Daoy (cell line): ENCODE measurements at places on chromosomes 3 and 15. TPM values are rescaled to one million over a fixed set of nuclear protein-coding genes. Genes with fewer than 3 reads are reported as not detected.

Gene TJP1
- 25.2 and 29.4 TPM in 2 replicates for total RNA-seq

DNA sequence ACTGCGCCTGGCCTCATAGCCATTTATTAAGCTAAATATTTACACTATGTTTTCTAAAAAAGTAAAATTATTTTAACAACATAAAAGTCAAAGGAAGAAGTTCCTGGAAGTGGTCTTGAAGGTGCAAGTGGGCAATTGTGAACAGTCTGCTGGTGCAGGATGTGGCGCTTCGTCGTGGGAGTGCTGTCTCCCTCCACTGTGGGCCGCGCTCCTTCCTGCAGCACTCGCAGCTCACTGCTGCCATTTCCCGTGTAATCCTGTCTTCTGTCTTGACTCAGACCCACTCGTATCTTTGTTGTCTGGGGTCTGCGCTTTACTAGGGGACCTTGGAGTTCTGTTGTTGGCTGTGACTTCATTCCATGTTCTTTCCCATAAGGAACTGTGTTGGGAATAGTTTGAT is 56.3 kb downstream of the APBA2 start:
- no peak for DNase-seq

Gene RTP3
- not detected in 2 replicates for total RNA-seq

Gene ZNF660
- 0.60 and 0.91 TPM in 2 replicates for total RNA-seq

Gene CCR2
- total RNA-seq = not detected in 2 replicates

DNA sequence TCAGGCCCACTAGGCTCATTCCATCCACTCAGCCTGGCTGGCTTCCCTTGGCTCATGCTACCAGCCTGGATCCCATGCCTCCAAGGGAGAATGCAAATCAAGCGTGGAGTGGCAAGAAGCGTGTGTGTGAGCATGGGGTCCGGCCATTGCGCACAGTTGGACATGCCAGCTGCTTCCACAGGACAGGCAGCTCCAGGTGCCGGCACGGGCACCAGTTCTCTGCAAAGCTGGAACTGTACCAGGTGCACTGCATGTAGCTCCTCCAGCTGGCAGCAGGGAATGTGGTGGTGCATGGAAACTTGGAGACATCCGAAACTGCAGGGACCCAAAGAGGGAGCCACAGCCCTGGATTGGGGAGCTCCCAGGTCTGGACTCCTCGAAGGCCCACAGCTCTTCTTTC is 449.8 kb downstream of the EPHA6 start:
- no peak for DNase-seq

- DNase-seq = peak; percentile 72
Observed at GRCh38 chr3:54621184-54621583, 306.7 kb downstream of the LRTM1 start.

DNA sequence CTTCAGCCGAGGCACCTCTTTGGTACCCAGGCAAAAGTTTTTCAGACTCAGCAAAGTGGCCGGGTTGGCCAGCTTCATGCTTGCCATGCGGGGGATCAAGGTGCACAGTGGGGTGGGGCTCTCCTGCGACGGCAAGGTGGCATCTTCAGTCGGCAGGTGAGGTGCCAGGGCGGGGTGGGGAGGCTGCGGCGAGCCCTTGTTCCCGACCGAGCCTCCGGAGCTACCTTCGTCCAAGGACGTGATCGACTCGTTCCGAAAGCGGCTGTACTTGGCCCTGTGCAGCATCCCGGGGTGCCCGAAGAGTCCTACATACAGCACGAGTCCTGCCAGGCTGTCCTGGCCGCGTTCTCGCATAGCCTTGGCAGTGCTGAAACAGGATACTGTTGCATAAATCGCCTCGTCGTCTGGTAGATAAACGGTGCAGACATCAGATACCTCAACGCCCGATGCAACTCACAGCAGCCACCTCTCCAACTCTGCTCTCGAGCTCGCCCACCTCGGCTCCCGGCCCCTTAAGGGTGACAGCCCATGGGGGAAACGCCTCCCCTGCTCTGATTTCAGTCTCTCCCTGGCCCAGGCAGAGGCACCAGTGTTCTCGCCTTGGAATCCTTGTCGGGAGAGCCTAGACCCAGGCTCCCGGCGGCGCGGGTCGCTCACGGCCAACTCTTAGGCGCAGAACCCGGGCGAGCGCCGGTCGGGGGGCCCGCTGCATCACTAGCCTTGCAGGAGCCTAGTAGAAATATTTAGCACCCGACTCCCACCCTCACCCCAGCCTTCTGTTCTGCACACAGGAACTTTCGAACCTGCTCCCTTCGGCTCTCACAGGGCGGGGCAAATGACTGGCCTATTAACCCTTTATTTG is 826 bp downstream of the SHC4 start:
- peak; percentile 43 for DNase-seq

DNA sequence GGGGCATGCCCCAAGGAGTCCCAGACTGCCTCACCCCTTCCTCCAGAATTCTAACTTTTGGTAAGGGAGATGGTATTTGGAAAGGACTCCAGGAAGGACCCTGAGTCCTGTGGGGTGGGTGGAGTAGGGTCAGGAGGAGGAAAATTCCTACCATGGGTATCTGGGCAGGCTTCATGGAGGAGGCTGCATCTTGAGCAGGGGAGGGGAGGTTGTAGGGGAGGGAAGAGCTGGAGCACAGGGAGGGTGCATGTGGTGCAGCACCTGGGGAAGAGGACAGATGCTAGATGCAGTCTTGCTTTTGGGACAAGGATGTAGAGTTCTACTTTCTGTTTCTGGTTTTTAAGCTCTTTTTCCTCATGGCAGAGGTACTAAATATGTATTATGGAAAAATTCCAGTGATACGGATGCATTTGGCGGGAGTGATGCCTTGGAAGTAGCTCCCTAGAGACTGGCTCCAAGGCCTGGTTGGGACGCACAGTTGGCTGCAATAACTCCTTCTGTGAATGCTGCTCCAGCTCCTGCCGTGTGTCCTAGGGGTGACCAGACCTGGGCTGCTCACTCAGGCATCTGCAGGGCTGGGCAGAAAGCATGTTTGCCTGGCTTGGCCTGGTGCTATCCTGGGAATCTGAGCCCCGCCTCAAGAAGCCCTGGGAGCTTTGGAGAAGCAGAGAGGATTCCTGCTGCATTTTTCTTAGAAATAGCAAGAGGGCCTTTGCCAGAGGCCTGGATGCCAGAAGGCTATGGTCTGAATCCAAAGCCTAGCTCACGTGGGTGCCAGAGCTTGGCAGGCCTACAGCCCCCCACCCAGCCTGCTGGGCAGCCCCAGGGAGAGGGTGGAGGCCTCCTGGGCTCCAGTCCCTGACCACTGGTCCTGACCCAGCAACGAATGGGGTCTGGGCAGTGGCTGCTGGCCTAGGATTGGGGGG is 10.1 kb downstream of the SEMA3F start:
- no peak for DNase-seq

DNA sequence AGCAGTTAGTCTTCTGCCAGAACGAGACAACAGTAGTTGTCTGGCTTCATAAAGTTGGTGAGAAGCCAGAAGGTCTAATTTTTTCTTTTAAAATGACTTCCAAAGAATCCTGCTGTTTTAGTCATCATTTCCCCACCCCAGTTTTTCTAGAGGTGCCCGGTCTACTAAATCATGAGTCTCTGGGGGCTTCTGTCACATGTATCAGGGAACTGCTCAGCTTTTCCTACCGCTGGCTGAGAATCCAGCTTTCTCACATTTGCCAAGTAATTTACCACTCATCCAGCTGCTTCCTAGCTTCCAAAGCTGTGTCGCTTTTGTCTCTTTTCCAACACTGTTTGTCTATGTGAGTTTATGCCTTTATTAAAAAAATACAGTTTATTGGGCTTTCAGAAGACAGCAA is 183.3 kb downstream of the NSUN3 start:
- DNase-seq = no peak

- DNase-seq = no peak
Observed at GRCh38 chr15:96076350-96076749, 254.2 kb upstream of the NR2F2 start.

Gene GRM2
- total RNA-seq = not detected in 2 replicates

Gene IL12A
- 0.51 TPM in 1 of 2 replicates, not detected in the other for total RNA-seq

Gene ALG3
- total RNA-seq = 50.8 and 60.0 TPM in 2 replicates

- peak; percentile 87 for DNase-seq
Observed at GRCh38 chr3:14947100-14947885, at the start of gene NR2C2. NR2C2 (plus strand) TSS chr3:14947583; CDS start chr3:15003915, 56,332 bp downstream.

- peak; percentile 15 for DNase-seq
Observed at GRCh38 chr15:21261396-21261964, 178.8 kb downstream of the POTEB3 start.

Gene PLAAT1
- total RNA-seq = 8.6 and 9.4 TPM in 2 replicates

DNA sequence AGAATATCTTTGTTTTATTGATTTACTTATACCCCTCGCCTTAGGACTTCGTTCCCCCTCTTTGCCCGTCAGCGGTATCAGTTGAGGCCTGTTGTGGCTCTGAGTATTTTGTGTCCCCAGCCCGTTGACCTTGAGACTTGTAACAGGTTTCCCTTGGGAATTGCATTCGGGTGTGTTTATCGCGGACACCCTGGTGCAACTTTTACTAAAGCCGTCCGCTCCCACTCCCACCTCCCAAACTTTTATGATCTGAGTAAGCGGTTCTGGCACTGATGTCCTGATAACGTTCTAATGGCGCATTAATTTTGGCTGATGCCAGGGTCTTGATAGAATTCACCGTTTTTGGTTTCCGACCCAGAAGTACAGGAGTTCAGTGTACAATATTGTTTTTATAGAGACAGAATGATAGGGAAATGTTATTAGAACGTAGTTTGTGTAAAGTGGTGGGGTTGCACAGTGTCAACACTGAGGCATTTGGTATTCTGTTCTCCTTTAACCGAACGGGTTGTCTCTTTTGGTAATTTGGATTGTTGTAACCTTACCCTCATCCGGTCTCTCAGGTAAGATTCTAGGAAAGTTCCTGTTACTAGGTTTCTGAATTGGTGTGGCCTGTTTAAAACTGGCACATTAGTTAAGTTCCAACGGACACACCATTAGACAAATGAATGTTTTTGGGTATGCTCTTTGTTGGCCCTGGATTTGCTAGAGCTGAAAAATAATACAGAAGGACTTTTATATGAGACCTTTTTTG is 47.8 kb downstream of the OIP5 start:
- peak; percentile 8 for DNase-seq

Gene BOC
- 4.4 and 5.0 TPM in 2 replicates for total RNA-seq

Gene ACVR2B
- 2.9 and 3.7 TPM in 2 replicates for total RNA-seq

Gene SOX2
- 3.1 and 4.3 TPM in 2 replicates for total RNA-seq

DNA sequence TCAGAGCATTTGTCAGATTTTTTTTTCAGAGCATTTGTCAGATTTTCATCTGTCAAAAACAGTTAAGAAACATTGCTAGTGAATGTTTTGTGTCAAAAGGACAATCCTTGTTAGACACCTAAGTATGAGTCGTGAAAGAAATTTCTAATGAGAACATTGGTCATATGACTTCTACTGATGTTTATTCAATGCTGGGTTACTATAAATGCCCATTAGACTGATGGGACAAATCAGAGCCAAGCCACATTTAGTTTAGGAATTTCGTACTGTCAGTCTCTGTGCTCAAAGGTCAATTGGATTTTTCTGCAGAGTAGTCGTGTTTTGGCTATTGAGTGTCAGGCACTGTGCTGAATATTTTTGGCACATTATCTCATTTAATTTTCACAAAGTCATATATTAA is 31.6 kb downstream of the TSC22D2 start:
- DNase-seq = no peak

DNA sequence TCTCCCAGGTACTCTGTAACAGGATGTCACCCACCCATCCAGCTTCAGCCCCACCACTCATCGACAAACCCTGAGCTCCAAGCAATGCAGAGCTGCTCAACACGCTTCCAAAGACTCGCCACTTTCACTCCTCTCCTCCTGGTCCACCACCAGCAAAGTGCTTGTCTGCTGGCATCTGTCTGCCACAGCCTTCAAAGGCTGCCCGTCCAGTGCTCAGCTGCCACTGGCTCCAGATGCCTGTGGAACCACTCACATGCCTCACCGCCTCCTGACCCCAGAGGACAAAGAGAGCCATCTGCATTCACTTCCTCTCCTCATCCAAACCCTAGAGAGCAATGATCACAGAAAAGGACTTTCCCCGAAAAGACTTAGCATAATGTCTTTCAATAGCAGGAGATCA is 109.5 kb upstream of the OCA2 start:
- no peak for DNase-seq

GRCh38 chr3:66860771-66861170 is 137.3 kb upstream of the KBTBD8 start:
- DNase-seq = peak; percentile 13

GRCh38 chr3:1439395-1439794 is 346.6 kb downstream of the CNTN6 start:
- DNase-seq = no peak

GRCh38 chr3:141105828-141106628 is 54.9 kb downstream of the SPSB4 start:
- DNase-seq = peak; percentile 72

DNA sequence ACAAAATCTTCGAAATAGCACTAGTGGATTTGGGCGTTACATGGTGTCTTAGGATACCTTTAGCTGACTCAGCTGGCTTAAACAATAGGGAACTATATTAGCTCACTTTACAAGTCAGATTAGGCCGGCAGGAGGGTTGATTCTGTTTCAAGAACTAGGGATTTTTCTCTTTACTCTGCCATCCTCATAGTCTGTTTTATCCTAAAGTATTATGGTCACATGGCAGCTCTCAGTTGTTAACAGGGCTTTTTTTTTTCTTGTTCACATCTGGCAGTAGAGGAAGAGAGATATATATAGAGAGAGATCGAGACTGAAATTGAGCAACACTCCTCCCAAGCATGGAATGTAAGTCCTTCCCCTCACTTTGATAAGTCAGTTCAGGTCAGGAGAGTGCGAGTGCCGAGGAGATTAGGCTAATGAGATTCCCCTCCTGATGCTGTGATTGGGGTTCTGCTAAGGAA is 32.9 kb downstream of the CHP1 start:
- DNase-seq = no peak

Gene HTR3E
- total RNA-seq = not detected in 2 replicates

- no peak for DNase-seq
Observed at GRCh38 chr15:85743392-85744055, 51.2 kb downstream of the KLHL25 start.

DNA sequence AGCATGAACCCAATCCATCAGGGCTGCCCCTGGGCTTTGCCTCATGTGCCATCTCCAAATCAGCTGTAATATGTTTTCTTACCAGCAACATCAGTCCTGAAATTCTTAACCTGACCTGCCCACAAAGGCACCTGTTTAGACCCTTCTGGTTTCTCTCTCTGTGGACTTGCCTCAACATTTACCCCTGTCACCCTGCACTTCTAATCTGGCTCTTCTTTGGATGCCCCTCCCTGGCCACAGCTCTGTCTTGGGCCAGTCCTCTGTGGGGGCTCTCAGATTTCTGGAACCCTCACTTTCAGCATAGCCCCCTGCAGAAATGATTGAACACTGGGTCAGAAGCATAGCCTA is 168.7 kb upstream of the STAC start:
- DNase-seq = no peak

Gene VILL
- total RNA-seq = 2.3 and 5.5 TPM in 2 replicates

Gene ALS2CL
- 0.74 and 0.86 TPM in 2 replicates for total RNA-seq

- peak; percentile 36 for DNase-seq
Observed at GRCh38 chr3:193783166-193783896, 190.3 kb downstream of the OPA1 start.
